ENCODE measurements at places on chromosomes 4 and X.

- DNase-seq: no peak
Measured at GRCh38 chr4:114964026-114964425, 149.4 kb downstream of the NDST4 start.

DNA sequence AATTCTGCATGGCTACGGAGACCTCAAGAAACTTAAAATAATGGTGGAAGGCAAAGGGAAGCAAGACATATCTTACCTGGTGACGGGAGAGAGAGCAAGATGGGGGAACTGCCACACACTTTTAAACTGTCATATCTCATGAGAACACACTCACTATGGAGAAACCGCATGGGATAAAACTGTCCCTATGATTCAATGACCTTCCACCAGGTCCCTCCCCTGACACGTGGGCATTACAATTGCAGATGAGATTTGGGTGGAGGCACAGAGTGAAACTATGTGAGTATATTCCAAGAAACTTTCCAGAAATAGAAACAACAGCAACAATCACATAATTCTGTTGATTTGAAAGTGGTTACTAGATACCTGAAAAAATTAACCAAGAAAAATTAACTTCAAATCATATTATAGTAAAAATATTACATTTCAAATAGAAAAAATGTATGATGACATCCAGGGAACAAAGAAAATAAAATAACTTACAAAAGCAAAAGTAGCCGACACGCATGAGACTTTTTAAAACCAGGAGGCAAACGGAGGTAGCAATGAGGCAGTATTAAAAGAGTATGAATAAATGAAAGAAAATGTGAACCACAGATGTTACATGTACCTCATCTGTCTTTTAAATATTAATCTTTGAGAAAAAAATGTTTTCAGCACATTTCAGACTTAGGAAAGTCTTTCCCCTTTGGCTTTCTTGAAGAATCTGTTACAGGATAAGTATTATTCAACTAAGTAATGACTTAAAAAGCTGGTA lies 879.5 kb downstream of the TECRL start:
- DNase-seq: no peak

GRCh38 chr4:123698556-123698955 lies 302.0 kb downstream of the SPRY1 start:
- no peak for DNase-seq

DNA sequence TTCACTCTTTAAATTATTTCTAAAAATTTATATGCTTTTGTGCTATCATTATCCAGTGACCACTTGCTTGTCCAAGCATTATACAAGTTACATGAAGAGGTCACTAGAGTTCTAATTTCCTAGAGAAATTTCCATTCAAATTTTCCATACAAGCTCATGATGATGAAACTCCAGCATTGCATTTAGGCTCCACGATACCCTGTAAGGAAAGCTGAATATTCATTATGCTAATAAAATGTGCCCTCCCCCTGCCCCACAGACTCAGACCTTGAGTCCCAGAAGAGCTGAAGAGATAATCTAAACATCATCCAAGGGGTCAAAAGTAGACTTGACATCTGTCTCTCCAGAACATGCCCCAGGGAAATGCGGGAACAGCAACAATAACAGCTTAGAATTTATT lies 19.6 kb upstream of the FAM156A start:
- no peak for DNase-seq

- DNase-seq: no peak
Measured at GRCh38 chr4:115865736-115866135, 752.3 kb upstream of the NDST4 start.

DNA sequence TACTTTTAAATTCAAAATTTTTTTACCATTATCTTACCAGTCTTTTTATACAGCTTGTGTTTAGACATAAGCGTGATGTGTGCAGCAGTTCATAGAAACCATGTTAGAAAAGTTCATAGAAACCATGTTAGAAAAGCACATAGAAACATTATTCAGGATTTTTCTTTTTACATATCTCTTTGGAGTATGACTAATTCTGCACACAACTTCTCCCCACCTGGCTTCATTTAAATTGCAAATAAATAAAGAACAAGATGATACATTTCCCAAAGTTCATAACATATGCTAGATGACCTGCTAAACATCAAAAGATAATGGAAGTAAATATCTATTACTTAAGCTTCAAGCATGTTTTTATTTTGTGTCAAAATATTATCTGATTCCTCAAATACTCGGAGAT lies 201.9 kb downstream of the BANK1 start:
- no peak for DNase-seq

GRCh38 chrX:10288373-10288975 lies 131.7 kb downstream of the CLCN4 start:
- no peak for DNase-seq

GRCh38 chr4:124631760-124632159 lies 80.8 kb downstream of the ANKRD50 start:
- DNase-seq: no peak

DNA sequence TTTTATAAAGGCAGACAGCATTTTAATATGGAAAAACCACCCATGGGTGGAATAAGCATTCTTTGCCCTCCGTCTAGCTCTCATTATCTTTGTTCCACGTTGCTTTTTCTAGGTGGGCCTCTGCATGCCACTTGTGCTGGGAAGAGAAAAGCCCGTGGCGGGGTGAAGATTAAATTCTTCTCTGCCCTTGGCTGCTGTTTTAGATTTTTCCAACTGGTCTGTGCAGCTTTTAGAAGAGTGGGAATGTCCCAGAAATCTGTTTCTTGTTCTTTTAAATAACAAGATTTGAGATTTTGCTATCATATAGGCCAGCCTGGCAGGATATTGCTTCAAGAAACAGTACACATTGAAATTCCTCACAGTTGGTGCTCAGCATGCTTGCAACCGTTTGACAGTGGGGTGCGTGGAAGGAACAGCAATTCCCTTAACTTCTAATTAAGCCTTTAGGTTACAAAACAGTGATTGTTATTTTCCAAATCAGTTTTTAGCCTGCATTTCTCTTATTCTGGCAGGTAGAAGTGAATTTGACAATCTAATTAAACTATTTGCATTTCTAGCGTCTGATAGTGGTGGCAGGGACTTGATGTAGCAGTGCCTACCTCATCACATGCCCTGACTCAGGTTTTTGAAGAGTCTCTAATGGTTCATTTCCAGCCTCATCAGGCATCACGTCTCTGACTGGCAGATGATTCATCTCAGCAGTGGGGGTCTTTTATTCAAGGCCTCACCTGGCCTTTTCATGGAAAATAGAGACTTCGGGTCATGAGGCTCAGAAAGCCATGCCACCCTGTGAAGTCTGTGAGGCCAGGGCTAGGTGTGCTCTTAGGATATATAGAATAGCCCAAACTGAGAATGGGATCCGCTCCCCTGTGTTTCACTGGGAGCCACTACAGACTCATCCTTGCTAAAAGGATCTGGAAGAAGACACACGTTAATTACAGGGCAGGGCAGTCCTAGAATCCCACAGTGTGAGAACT lies 50.8 kb downstream of the PPEF1 start:
- DNase-seq: no peak

GRCh38 chrX:126456136-126456535 lies 96.5 kb downstream of the DCAF12L1 start:
- DNase-seq: no peak

- DNase-seq: no peak
Measured at GRCh38 chr4:139861471-139861870, 195.9 kb downstream of the MGST2 start.

DNA sequence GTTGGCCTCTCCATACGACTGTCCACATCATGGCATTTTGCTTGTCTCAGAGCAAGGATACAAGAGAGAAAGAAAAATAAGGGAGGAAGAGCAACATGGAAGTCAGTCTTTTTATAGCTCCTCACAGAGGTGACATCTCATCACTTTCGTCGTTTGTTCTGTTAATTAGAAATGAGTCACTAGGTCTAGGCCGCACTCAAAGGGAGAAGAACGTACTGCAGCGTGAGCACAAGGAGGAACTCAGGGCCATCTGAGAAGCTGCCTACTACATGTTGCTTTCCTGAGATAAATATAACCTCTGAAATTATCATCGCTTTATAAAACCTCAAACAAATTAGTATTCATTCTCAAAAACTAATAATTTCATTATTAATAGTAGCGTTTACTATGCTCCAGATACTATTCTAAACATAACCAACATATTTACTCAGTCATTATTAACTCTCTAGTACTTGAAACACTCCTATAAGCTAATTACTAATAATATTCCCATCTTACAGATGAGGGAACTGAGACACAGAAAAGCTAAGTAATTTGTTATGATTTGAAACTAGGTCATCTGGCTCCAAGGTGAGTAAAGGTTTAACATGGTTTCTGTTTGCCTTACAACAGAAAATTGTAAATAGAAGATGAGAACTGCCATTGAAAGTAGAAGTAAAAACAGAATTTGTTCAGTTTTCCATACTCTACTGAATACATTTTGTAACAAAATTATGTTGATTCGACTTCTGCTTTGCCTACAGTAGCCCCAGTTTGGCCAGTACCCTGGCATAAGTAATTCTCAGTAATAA lies 213.2 kb upstream of the UGT8 start:
- no peak for DNase-seq

DNA sequence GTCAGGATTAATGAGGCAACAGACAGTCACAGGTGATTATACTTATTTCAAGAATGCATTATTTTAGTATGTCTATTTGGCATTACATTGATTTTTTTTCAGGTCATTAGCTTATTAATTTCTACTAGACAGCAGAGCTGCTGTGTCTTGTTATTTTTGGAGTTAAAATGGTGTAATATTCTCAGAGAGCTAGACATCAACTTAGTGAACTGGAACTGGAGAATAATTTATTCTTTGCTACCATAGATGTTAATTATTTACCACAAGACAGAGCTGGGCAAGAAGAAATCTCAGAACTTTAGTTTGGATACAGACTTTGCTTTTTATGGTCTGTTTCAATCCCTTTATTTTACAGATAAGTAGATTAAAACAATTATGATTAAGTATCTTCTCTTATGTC lies 10.2 kb upstream of the HPGD start:
- DNase-seq: no peak

- no peak for DNase-seq
Measured at GRCh38 chr4:153619811-153620210, 64.3 kb upstream of the TLR2 start.

- DNase-seq: no peak
Measured at GRCh38 chr4:126530996-126531585, 1101.7 kb upstream of the INTU start.

DNA sequence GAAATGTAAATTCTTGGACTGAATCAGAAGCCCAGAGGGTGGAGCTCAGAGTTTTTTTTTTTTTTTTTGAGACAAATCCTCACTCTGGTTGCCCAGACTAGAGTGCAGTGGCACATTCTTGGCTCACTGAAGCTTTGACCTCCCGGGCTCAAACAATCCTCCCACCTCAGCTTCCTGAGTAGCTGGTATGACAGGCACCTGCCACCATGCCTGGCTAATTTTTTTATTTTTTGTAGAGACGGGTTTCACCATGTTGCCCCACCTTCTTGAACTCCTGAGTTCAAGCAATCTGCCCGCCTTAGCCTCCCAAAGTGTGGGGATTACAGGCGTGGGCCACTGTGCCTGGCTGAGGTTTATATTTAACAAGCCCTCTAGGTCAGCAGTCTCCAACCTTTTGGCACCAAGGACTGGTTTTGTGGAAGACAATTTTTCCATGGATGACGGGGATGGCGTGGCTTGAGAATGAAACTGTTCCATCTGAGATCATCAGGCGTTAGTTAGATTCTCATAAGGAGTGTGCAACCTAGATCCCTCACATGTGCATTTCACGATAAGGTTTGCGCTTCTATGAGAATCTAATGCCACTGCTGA lies 76.7 kb downstream of the FHIP1A start:
- no peak for DNase-seq

DNA sequence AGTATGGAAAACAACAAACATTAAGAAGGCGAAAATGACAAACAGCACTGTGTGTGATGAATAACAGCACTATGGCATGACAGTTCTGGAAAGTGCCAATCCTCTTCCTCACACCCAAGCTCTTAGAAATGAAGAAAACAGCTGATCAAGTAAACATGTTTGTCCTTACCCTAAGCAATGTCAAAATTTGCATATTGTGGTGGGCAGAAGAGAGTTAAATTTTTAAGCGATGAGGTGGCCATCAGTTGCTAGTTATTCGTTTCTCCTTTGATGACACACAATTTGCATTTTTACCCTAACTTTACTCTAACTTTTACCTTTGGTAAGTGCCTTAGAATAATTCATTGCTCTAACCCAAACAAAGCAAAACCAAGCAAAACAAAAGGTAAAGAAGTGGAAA lies 8.8 kb downstream of the PROM1 start:
- no peak for DNase-seq

DNA sequence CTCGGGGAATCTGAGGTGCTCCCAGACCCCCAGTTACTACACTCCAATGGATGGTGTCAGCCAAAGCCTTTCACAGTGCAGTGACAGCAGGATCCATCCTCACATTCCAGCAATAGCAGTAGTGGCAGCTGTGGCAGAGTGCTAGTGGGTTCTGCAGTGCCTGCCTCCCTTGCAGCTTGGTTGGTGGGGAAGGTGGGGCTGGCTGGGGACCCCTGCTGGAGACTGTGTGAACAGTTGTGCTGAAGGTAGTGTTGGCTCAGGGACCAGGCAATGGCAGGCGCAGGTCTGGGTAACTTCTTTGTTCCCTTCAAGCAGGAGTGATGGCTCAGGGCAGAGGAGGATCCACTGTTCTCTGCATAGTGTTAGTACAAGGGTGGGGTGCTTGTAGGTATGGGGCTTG lies 343.7 kb upstream of the TRAM1L1 start:
- no peak for DNase-seq

GRCh38 chr4:1246111-1246881 lies 2.6 kb downstream of the CTBP1 start:
- no peak for DNase-seq

DNA sequence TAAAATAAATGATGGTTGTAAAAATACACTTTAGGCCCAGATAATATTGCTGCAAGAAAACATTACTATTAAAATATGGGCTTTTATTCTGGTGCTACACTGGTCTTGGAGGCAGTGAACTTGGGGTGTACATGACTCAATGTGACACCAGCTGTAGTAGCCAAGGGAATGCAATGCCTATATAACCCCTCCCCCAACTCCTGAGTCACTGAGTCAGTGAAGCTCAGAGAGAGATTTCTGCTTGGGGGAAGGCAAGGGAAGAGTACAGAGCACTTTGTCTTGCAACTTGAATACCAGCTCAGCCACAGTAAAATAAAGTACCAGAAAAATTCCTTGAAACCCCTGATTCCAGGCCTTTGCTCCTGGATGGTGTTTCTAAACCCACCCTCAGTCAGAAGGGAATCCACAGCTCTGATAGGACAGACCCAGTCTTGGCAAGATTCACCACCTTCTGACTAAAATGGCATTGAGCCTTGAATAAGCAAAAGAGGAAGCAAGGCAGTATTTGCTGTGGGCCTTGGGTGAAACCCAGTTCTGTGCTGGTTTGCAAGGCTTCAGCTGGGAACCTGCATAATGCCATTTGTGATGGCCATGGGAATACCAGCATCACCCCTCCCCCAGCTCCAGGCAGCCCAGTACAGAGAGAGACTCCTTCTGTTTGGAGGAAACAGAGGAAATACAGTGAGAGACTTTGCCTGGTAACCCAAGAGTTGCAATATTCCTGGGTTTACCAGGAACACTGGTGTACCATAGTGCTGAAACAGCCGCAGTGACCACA lies 209.9 kb downstream of the IQCM start:
- DNase-seq: no peak

GRCh38 chrX:139929876-139930275 lies 3.0 kb downstream of the ATP11C start:
- DNase-seq: no peak
